Stimulated activated CD4-positive, alpha-beta T cell treated with anti-CD3 and anti-CD28 coated beads, TNF-alpha, amount 100 ng/mL, for 4 hours (primary cell): ENCODE measurements at places on chromosomes 13 and 19.

- peak; percentile 38 for DNase-seq
Observed at GRCh38 chr13:27953676-27954405, 15.3 kb downstream of the CDX2 start.

DNA sequence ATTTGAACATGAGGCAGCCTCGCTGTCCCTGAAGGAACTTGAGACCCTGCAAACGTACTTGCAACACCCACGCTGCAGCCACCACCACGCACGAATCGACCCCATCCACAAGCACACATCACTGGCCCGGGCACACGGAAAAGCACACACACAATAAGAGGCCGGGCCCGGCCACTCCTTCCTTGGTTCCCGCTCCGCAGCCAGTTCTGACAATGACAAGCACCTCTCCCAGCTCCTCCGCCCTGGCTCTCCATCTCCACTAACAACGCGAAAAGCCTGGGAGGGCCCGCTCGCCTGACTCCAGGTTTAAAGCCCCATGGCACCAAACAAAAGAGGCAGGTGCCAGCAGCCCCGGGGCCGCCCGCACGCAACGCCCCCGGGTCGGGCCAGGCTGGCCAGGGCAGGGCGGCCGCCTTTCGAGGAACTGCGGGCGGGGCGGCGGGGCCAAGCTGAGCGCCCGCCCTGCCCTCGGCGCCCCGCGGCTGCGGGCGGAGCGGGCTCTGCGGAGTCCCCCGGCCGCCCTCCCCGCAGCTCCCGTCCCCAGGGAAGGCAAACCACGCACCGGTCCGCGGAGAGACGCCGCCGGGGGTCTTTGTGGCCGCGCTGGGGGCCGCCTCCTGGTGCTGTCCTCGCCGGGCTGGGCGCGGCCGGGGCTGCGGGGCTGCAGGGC lies 495 bp downstream of the DCLK1 start:
- DNase-seq = no peak

DNA sequence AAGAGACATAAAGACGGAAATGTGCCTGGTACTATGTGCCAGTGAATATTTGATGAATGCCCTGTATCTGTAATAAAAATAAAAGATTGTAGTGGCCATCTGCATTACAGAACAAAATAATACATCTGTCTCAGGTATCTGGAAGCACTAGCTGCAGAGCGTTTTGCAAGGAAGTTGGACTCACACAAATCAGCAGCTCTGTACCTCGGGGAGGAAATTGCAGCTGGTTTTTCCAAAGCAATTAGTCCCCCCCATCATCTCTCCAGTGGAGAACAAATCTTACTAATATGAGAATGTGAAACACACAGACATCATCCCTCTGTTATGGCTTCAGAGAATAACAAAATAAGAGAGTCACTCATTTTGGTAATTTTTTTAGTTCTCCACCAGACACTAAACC lies 245.3 kb downstream of the ITGBL1 start:
- no peak for DNase-seq

DNA sequence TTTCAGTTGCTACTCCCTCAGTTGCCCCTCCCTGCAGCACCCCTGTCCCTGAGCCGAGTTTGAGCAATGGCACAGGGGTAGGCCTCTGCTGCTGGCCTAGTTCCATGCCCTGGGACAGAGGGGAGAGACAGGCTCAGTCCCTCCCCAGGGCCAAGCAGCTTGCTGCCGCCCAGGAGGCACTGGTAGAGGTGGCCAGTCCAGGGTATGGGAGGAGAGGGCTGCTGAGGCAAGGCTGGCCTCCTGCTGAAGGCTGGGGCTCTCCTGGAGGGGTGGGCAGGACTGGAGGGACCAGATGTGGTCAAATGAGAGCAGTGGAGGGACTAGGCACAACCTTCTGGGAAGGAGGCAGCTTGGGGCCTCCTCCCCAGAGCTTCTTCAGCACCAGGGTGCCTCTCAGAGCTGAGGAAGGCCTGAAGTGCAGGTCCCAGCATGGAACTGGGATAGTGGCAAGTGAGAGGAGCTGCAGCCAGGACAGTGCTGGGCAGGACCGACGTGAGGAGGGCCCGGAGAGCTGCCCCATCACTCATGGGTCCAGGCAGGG lies 29.8 kb upstream of the VSTM2B start:
- DNase-seq = no peak

- no peak for DNase-seq
Observed at GRCh38 chr13:93872786-93873347, 606.6 kb downstream of the DCT start.

GRCh38 chr13:79932556-79932955 lies 408.4 kb downstream of the SPRY2 start:
- no peak for DNase-seq
